ENCODE measurements at places on chromosomes 5 and 9. TPM values are rescaled to one million over a fixed set of nuclear protein-coding genes. Genes with fewer than 3 reads are reported as not detected.
A peak's percentile ranks its signal among the peaks of the same experiment; 100 is the strongest.

The INSL6 gene
- total RNA-seq: not detected

The SH3PXD2B gene
- 0.84 TPM for total RNA-seq

The OMD gene
- not detected for total RNA-seq

The PDGFRB gene
- 1.1 TPM for total RNA-seq

The HAVCR1 gene
- total RNA-seq: 0.89 TPM

The DDX4 gene
- total RNA-seq: not detected

The KCNMB1 gene
- total RNA-seq: not detected

The SMC5 gene
- 34.7 TPM for total RNA-seq

The UBTD2 gene
- total RNA-seq: 9.1 TPM

DNA sequence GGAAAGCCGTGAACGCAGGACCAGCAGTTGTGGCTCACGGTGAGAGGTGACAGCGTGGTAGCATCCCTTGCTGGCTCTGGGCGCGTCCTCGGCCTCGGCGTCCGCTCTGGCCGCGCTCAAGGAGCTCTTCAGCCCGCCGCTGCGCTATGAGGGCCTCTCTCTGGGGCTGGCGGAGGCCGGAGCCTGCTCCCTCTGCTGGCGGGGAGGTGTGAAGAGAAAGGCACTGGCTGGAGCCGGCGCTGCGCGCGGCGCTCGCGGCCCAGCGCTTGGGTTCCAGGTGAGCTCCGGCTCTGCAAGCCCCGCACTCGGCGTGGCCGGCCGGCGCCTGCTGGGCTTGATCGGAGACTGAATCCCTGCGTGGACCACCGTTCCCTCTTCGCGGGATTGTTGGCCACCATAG, 705.6 kb downstream of the SEMA5A start:
- H3K4me3 ChIP-seq: no peak overlapping the region
- H3K27me3 ChIP-seq: no peaks in the 10 kb centered on the region
- no peak for DNase-seq
- H3K4me1 ChIP-seq: no peaks in the 10 kb centered on the region

DNA sequence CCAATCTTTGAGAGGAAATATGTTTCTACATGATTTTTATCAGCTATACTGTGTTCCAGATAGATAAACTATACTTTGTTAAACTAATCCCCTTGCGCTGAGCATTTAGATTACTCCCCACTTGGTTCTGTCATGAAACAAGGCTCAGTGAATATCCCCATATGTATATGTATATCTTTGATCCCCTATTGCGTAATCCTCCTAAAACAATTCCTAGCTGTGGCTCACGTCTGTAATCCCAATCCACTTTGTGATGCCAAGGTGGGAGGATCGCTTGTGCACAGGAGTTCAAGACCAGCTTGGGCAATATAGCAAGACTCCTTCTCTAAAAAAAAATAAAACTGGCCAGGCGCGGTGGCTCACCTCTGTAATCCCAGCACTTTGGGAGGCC, 2.7 kb downstream of the PHYHD1 start:
- no peaks in the 10 kb centered on the region for H3K27me3 ChIP-seq
- H3K27ac ChIP-seq: no peak overlapping the region
- no peak for DNase-seq
- H3K36me3 ChIP-seq: no peaks in the 10 kb centered on the region
- no peak overlapping the region for H3K4me3 ChIP-seq

DNA sequence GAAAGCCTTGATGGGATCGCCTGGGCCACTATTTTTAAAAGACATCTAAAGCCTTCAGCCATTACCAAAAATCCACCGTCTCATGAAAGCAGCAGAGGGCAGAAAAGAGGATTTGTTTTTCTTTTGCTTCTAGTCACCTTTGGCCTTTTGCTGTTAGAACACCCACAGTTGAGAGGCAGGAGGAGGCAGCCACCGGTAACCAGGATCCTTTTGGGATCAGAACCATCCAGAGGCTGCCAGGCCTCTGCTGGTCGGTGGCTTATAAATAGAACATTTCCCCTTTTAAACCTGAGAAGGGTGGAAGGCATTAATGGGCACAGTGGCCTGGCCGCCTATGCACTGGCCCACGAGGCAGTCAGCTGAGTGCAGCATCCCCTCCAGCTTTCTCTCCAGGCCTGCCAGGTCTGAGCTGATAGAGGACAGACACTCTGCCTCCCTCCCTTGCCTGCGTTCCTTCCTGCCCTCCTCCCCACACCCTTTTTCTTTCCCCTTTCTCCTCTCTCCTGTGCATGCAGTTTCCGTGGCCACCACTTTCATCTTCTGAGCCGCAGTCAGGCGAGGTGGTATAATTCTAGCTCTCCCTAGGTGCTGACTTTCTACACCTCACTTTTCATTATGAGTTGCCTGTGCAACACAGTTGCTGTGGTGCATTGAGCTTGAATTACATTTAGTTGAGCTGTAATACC, 253.4 kb downstream of the ARHGAP26 start:
- peak overlapping the region; percentile 87 for H3K27ac ChIP-seq
- H3K36me3 ChIP-seq: peaks cover 18% of the 10 kb centered on the region
- H3K4me1 ChIP-seq: peaks cover 55% of the 10 kb centered on the region
- H3K4me3 ChIP-seq: no peak overlapping the region

GRCh38 chr5:42749020-42749419, 7.6 kb upstream of the CCDC152 start:
- no peaks in the 10 kb centered on the region for H3K36me3 ChIP-seq
- H3K27ac ChIP-seq: no peak overlapping the region

- H3K4me3 ChIP-seq: no peak overlapping the region
- H3K27ac ChIP-seq: no peak overlapping the region
- no peak for DNase-seq
- peaks cover 4% of the 10 kb centered on the region for H3K4me1 ChIP-seq
- H3K27me3 ChIP-seq: no peaks in the 10 kb centered on the region
Observed at GRCh38 chr5:178284093-178284675, 51.6 kb upstream of the PHYKPL start.

DNA sequence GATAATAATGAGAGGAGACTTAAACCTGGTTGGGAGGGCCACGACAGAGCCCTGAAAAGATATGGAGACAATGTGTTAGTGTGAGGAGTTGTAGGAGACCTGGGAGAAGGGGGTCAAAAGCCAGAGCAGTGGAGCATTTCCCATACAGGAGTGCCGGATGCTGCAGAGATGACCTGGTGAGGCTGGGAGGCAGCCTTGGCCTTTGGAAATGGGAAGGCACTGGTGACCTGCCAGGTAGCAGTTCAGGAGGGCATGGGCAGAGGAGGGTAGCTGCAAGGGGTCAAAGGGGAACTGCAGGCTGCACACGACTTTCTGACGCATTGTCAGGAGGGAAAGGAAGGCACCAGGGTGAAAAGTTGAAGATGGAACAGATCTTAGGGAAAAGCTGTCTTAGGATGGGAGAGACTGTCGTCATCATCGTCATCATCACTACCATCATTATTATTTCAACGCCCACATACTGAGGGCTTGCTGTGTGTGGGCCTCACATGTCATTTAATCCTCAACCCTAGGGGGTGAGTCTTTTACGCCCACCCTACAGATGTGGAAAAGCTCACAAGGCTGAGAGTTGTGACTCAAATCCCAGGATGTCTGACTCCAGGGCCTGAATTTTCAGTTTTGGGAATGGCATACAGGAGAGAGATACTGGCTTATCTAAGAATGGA, 13.3 kb downstream of the ARAP3 start:
- no peaks in the 10 kb centered on the region for H3K36me3 ChIP-seq
- no peaks in the 10 kb centered on the region for H3K27me3 ChIP-seq
- DNase-seq: no peak
- H3K4me1 ChIP-seq: peaks cover 4% of the 10 kb centered on the region
- no peak overlapping the region for H3K27ac ChIP-seq

All from activated naive CD8-positive, alpha-beta T cell treated with anti-CD3 and anti-CD28 coated beads for 36 hours (primary cell).